ENCODE measurements at places on chromosomes 1 and 21. TPM values are rescaled to one million over a fixed set of nuclear protein-coding genes. Genes with fewer than 3 reads are reported as not detected.

Gene IGFN1
- total RNA-seq: not detected

Gene XCL1
- total RNA-seq: not detected

Gene CHI3L2
- total RNA-seq: 0.27 TPM

Gene RGSL1
- total RNA-seq: not detected

Gene S100A16
- total RNA-seq: 4.3 TPM

Gene SUMO3
- total RNA-seq: 120 TPM

DNA sequence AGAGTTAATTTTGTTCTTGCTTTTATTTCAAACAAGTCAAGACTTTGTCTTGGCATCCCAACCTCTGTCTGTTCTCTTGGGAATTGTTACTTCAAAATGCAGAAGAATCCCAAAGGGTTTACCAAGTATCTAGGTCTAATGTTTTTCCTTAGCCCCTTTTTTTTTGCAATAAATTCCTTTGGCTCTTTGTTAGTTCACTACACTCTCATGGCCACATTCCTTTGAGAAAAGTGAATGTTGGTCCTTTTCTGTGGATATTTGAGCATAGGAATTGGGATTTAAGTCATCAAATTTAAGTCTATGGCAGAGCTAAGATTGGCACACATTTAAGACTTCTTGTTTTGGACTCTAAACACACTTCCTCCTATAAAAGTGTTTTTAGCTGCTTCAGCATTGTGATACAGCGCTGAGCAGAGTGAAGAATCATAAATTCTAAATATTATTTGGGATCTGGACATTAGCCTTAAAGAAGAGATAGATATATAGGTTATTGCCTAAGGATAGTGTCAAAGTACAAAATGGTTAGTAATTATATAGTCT, 1.9 kb downstream of the BTF3L4 start:
- peak overlapping the region; percentile 83 for H3K4me3 ChIP-seq
- 0 out of 3 replicates have a peak overlapping the region, but pooled peaks have one; percentile 94 for H3K27ac ChIP-seq
- H3K36me3 ChIP-seq: peaks cover 41% of the 10 kb centered on the region
- H3K27me3 ChIP-seq: no peaks in the 10 kb centered on the region
- H3K4me1 ChIP-seq: peaks cover 5% of the 10 kb centered on the region
- no peak for DNase-seq

DNA sequence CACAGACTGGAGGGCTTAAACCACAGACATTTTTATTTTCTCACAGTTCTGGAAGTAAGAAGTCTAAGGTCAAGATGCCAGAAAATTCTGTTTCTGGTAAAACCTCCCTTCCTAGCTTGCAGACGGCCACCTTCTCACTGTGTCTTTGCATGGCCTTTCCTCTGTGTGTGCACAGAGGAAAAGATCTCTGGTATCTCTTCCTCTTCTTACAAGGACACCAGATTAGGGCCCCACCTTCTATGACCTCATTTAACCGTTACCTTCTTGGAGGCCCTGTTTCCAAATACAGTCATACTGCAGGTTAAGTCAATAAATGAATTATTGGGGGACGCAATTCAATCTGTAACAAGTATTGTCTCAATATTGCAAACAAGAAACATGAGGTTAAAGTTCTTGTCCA, 63.0 kb upstream of the PRDX6 start:
- H3K4me1 ChIP-seq: peaks cover 15% of the 10 kb centered on the region
- H3K27me3 ChIP-seq: no peaks in the 10 kb centered on the region
- no peak overlapping the region for H3K4me3 ChIP-seq
- H3K27ac ChIP-seq: no peak overlapping the region

- DNase-seq: no peak
- H3K36me3 ChIP-seq: no peaks in the 10 kb centered on the region
- H3K4me1 ChIP-seq: no peaks in the 10 kb centered on the region
- peaks cover 4% of the 10 kb centered on the region for H3K27me3 ChIP-seq
- no peak overlapping the region for H3K4me3 ChIP-seq
Observed at GRCh38 chr1:192877283-192877886, 68.5 kb downstream of the RGS2 start.

- H3K27me3 ChIP-seq: no peaks in the 10 kb centered on the region
- no peak overlapping the region for H3K27ac ChIP-seq
- no peaks in the 10 kb centered on the region for H3K36me3 ChIP-seq
- H3K4me3 ChIP-seq: no peak overlapping the region
Observed at GRCh38 chr21:26188422-26188821, 17.9 kb upstream of the APP start.

- H3K27ac ChIP-seq: no peak overlapping the region
- H3K36me3 ChIP-seq: no peaks in the 10 kb centered on the region
- H3K4me1 ChIP-seq: peaks cover 11% of the 10 kb centered on the region
- H3K4me3 ChIP-seq: no peak overlapping the region
- H3K27me3 ChIP-seq: peaks cover 58% of the 10 kb centered on the region
- DNase-seq: no peak
Observed at GRCh38 chr21:45888386-45889009, 93.1 kb upstream of the COL6A1 start.

GRCh38 chr1:226034482-226034881, 28.0 kb upstream of the H3-3A start:
- peak overlapping the region; percentile 55 for H3K27ac ChIP-seq
- H3K36me3 ChIP-seq: no peaks in the 10 kb centered on the region
- peaks cover 4% of the 10 kb centered on the region for H3K4me1 ChIP-seq
- DNase-seq: no peak

Data from K562 (cell line).